CD8-positive, alpha-beta T cell (primary cell): ENCODE measurements at places on chromosomes 6 and 20. TPM values are rescaled to one million over a fixed set of nuclear protein-coding genes. Genes with fewer than 3 reads are reported as not detected.

DNA sequence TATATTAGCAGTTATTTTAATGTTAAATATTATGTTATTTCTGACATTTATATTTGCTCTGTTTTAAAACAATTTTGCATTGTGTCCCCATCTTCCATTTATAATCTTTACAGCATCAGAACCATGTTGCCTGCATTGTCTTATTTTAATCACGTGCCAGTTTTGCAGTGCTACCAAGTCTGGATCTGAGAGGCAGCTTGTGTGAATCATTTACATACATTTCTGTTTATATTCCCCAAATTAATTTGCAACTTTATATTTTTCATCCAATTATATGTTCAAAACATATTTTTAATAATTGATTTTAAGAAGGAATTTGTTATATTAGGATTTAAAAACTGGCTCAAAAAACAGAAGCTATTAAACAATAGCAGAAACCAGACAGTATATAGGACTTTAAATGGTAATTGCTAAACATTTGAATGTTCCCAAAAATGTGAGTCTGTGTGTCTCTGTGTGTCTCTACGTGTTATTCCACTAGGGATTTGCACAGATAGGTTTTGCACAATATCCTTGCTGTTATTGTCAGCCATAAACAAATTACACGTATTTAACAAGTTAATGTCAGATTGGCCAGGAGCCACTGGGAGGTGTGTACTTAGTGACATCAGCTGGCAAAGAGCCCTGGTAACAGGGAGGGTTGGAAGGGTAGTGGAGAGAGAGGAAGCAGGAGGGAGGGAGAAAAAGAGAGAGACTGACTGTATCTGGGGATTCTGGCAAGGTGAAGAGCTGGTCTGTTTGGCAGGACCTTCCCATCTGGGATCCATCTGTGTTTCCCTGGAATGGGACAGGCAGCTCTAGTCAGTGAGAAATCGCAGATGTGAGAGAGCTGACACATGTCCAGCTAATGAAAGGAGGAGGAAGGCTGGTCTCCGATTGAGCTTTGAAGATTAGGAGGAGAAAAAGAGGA is 72.1 kb downstream of the CBFA2T2 start:
- no peak for DNase-seq

PFDN4 gene
- total RNA-seq: 20.2 TPM

DNA sequence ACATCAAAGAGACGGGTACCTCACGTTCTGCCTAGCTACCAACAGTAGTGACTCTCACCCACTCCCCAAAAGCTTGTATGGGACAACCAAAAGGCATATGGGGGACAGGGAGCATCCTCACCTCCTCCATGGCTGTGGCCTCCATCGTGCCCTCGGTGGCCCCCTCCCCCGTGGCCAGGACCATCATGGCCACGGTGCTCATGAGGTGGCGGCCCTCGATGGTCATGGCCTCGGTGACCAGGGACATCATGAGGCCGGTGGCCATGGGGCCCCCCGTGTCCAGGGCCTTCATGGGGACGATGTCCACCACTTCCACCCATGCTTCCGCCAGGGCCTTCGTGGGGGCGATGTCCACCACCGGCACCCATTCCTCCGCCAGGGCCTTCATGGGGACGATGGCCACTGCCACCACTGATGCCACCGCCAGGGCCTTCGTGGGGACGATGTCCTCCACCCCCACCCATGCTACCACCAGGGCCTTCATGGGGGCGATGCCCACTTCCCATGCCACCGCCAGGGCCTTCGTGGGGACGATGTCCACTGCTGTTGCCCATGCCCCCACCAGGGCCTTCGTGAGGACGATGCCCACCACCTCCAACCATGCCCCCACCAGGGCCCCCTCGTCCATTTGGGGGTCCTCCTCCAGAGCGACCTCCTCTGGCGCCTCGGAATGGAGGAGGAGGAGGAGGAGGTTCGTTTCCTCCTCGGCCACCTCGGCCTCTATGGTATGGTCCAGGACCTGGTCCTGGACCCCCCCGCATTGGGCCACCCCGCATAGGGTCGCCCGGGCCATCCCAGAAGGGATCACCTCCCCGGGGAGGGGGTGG is 15.0 kb downstream of the PPP1R10 start:
- DNase-seq: no peak

- DNase-seq: no peak
These were observed 106.5 kb downstream of the SMLR1 start for GRCh38 chr6:130933712-130934200.

- no peak for DNase-seq
These were observed 1.0 kb downstream of the BCL2L1 start for GRCh38 chr20:31721408-31722256.

DNA sequence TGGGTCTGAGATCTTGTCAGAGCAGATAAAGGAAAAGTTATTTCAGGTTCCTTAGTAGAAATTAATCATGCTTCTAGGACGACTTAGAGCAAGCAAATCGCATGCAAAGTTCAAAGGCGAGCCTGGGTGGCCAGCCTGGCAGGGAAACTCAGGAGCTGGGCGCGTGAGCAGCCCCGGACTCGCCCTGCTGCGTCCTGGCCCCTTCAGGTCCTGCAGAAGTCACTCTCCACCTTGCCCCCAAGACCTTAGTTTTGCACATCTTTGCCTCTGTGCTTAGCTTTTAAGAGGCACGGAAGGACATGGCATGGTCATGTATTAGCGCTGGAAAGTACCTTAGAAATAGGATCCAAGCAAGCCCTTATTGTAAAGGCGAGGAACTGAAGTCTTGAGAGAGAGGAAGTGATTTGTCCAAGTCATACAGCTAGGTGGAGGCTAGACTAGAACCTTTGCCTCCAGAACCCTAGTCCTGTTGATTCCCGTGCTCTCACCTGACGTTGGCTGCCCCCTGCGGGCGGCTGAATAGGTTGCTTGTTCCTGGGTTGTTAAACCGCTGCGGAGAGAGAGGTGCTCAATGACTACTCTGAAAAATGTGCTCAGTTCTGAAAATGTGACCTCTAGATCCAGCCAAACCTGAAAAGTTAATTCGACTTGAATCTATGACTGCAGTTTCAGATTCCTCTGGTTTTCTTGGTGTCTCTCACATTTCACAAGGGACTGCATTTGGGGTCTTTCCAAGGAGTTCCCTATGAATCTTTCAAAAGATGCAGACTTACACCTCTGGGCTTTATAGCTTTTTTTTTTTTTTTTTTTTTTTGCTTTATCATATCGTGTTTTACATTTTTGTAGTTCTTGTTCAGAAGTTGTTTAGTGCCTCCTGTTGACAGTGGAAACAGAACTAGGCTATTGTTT is 2.7 kb downstream of the MYB start:
- DNase-seq: peak; percentile 61

DNA sequence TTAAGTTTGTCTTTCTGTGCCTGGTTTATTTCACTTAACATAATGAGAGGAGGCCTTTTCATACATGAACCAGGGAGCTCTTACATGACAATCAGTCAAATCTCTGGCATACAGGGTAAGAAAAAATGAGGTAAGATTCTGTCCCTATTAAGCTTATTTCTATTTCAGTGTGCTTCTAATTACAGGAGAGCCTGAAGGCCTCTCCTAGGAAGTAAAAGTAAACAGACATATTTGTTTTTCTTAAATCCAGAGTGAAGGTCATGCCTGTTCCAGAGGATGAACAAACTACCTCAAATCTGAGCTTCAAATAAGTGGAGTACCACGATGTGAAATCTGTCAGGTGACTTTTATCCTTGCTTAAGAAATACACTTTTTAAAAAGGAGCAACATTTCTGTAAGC is 72.6 kb downstream of the POPDC3 start:
- DNase-seq: no peak

LY6G6C gene
- total RNA-seq: not detected

GRCh38 chr6:26161322-26161721 is 74.1 kb downstream of the HFE start:
- DNase-seq: no peak

GRCh38 chr6:124869416-124869815 is 92.8 kb upstream of the RNF217 start:
- DNase-seq: no peak

DNA sequence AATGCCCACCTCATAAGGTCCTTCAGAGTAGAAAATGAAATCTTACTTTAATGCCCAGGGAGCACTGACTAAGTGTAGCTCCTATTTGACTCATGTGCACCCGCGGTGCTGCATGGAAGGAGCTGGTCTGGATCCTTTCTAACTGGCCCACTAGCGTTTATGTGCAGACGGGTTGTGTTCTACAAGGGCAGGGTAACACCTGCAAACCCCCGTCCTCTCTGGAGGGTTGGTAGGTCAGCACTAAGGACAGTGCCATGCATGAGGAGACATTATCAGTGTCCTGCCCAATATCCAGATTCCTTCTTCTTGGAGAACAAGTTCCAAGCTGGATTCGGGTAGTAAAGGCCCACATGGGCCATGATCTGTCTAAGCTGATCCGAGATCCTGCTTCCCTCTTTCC is 140.3 kb downstream of the ANKRD60 start:
- no peak for DNase-seq

WFDC12 gene
- total RNA-seq: not detected

GRCh38 chr20:2315440-2315778 is 19.6 kb downstream of the TGM3 start:
- no peak for DNase-seq

RSPO3 gene
- total RNA-seq: not detected

DNA sequence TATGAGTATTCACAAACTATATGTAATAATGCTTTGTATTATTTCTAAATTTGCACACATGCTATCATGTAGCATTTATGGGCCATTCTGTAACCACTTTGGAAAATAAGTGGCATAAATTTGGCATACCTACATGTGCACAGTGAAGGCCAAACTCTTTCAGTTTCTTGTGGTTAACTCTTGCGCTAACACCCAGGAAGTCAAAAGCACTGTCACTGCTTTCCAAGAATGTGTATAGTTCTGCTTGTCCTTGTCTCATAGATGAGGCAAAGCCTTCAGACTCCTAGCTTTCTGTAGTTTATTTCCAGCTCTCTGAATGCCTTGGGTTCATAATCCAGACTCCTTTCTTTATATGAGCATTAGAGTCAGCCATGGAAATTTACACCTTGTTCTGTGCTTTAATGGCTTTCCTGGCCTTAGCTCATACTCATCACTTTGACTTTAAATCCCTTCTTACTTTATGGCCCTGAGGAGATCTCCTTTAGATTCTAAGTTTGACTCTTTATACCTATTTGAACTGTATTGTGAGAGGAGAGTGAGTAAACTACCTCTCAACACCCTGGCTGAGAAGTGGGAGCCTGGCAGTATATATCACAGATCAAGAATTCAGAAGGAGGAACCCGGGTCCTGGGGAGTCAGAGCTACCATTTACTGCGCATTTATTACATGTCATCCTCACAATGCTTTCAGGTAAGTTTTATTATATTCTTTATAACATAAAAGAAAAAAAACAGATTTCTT is 949 bp upstream of the SLC17A3 start:
- DNase-seq: no peak

SAMD10 gene
- 7.3 TPM for total RNA-seq

AKAP12 gene
- total RNA-seq: 0.03 TPM
